ENCODE measurements at places on chromosomes 1 and 21.

DNA sequence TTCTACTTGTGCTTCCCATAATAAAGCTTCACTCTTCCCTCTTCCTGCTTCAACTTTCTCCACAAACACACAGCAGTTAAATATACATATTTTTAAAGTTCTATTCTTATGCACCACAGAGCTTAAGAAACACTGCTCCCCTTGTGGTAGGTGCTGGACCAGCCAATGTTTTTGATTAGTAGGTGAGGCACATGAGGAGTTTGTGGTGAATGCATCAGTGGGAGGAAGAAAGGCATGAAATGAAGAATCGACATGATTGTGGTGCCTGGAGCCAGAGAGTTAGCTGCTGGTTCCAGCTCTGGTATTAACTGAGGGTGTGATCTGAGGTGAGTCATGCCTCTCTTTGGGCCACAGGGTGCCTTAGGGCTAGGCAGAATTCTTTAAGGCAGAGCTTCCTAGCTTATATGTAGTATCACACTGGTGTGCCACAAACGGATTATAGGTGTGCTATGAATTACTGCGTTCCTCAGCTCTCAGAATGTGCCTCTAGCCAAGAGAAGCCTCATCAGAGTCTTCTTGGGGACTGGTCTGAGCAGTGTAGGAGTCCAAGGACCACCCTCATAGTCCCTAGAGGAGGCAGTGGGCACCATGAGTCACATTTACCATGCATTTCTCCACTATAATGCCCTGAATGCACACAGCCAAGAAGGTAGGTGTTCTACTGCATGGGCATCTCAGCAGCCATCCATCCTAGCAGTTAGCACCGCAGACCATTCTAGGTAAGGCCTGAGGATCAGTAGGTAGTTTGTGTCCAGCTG lies 97.4 kb upstream of the SGIP1 start:
- peak; percentile 10 for DNase-seq

- no peak for DNase-seq
These were observed 45.9 kb downstream of the ARHGEF10L start for GRCh38 chr1:17585266-17585987.

- DNase-seq = no peak
These were observed 94.4 kb downstream of the SLC45A1 start for GRCh38 chr1:8412183-8412831.

- no peak for DNase-seq
These were observed 397.9 kb downstream of the HHAT start for GRCh38 chr1:210726621-210727020.

DNA sequence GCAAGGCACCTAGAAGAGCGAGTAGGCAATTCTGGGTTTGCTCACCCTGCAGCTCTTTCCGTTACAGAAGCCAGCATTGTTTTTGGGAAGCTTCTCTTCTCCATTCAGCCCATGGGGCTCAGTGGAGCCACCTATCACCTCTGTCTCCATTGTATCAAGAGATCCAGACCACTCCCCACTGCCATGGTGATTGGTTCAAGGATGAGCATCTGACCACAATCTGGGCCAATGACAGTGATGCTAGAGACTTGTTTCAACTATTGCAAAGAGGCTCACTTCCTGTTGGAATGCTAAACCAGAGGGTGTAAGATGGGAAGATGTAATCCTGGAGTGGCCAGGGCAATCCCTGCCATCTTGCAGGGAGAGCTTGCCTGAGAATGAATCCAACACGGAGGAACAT lies 6.6 kb downstream of the SPATA21 start:
- no peak for DNase-seq

- DNase-seq = no peak
These were observed 12.6 kb downstream of the NCMAP start for GRCh38 chr1:24568475-24568874.

GRCh38 chr1:64087768-64088167 lies 115.7 kb upstream of the UBE2U start:
- no peak for DNase-seq

- DNase-seq = no peak
These were observed 3.6 kb downstream of the EFNA1 start for GRCh38 chr1:155131285-155131684.

DNA sequence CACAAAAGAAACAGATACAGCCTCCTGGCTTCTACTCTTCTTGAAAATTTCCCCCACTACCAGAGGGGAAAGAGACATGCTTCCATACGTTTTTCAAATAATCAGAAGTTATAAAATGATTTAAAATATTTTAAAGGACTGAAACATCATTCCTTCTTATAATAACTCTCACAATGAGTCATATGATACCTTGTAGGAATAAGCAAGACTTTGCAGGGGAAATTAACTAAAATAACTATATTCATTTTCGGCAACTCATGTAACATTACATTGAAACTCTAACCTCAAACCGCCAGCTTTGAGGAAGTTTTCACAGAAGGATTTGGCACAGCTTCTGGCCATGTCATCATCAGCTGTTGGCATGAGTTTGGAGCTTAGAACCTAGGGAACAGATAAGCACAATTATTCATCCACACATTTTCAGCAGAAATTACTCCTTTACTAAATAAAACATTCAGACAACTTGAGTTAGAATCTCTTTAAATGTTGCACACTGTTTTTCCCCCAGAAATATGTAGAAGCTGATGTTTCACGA lies 85.9 kb downstream of the USP24 start:
- DNase-seq = no peak

DNA sequence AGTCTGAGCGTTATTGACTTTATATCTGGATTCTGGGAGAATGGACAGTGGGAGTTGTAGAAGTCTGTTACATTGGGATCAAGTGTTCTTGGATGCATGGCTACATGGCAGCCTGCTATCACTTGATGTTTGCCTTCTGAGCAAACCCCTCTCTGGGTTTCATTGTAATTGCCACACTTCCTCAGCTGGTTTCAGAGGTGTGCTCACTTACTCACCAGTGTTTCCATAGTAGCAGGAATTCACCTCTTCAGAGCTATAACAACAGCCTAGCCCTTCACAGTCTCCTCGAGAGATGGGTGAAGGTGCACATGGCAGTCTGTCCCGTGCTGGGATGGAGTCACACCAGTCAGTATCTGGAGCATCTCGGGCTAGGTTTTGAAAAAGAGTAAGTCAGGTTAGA lies 2.6 kb downstream of the ZP4 start:
- no peak for DNase-seq

DNA sequence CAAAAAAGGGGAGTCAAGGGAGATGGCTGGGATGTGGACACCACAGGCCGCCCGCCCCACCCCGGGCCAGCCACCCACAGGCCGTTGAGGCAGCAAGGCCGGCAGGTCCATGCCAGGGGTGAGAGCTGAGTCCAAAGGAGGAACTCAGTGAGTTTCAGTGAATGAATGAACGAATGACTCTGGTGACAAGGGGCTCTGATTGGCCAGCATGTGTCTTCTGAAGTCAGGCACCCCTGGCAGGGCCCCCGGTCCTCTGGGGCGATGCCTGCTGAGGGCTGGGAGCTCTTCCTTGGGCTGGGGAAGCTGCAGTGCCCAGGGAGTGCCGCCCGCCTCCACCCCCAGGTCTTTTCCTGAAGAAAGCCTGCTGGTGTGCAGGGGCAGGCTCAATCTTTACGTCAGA lies 236.1 kb upstream of the VAMP3 start:
- no peak for DNase-seq

DNA sequence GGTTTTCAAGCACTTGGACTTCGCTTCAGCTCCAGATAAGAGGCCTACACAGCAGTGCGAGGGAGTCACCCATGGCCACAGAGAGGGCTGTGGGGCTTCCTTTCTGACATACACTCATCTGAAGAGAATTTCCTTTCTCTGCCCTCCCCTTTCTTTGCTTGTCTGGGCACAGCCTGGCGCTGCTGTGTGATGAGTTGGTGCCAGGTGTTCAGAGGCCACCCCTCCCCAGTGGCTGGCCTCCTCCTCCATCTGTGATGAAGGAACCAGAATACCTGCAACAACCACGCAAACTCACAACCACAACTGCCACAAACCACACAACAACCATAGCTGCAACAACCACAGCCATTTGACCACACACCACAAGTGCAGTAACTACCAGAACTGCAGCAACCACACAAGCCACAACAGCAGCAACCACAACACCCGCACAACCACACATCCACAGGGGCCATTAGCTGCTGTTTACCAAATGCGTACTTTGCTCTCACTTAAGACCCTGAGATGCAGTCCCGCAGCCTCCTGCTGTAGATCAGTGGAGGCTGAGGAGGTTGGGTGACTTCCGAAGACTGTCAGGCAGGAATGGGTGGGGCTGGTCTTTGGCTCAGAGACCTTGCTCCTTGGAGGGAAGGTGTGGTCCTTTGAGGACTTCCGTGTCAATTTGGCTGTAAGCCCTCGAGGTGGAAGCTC lies 71.1 kb downstream of the IER5 start:
- DNase-seq = peak; percentile 6

- DNase-seq = no peak
These were observed 22.9 kb downstream of the RRP1 start for GRCh38 chr21:43812139-43812821.

DNA sequence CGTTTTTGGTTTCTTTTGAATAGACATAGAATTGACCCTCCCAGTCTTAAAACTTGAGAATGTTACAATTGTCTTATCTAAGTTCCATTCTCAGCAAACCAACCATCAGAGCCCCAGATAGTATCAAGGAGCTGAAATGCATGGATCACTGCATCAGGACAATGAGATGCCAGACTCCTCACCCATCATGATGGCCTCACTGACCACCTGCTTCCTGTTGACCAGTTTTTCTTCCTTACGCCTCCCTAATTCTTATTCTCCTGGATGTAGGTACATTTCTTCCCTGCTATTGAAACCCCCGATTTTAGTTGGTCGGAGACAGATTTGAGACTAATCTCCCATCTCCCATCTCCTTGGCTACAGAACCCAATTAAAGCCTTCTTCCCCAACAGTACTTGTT lies 17.7 kb downstream of the MATN1 start:
- no peak for DNase-seq

DNA sequence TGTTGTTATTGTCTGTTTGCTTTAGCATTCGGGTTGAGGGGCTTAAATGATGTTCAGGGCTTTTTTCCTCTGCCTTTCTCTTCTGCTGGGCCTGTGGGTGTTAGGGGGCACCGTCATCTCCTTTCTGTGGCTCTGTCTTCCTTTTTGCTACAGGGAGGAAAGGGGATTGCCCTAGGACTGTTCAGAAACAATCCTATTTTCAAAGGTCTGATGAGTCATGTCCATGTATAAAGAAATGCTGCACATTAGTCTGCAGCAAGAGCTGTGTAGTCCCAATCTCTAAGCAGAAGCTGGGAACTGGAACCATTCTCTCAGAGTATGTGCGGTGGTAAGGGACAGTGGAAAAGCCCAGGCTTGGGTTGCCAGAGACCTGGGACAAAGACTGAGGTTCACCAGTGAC lies 462.3 kb downstream of the OMA1 start:
- no peak for DNase-seq

GRCh38 chr1:113898241-113898814 lies 6.3 kb downstream of the AP4B1 start:
- no peak for DNase-seq

- DNase-seq = no peak
These were observed 5.9 kb downstream of the NIPAL3 start for GRCh38 chr1:24421502-24421901.

DNA sequence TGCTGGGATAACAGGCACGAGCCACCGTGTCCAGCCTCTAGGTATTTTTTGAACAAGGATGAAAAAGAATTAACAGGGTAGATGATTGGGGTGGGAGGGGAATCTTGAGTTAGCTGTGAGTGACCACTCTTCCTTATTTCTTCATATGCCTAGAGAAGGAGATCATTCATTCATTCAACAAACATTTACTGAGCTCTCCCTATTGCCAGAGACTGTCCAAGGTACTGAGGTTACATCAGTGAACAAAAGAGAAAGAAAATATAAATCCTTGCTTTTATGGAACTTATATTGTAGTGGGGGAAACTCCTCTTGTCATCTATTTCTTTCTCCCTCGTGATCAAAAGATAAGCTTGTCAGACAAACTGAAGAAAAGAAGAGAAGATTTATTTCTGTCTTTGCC lies 62.9 kb downstream of the S1PR1 start:
- DNase-seq = no peak

GRCh38 chr21:26769613-26770188 lies 75.5 kb downstream of the ADAMTS1 start:
- no peak for DNase-seq

- no peak for DNase-seq
These were observed 710.6 kb downstream of the MRPL39 start for GRCh38 chr21:24896735-24897124.

- DNase-seq = no peak
These were observed 40.5 kb downstream of the UBE2G2 start for GRCh38 chr21:44761011-44761729.

DNA sequence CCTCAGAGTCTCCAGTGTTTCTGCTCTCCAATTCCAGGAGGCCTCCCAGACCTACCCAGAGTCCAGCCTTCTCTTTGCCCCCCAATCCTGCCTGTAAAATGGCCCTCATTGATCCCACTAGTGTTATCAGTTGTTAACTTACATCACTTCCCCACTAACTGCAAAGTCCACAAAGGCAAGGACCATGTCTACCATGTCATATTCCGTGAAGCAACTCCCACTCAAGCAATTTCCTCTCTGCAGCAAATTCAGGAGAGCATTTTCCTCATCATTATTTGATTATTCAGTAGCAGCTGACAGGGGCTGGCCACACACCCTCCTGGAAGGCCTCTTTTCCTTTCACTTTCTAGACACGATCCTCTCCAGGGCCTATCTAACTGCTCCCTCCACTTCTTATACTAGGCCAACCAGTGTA lies 153.5 kb downstream of the RERE start:
- DNase-seq = no peak

GRCh38 chr1:65309304-65310077 lies at the start of gene DNAJC6:
Gene DNAJC6, plus strand, starts transcription at chr1:65309543. Its CDS starts 203 bp downstream, at chr1:65309746.
- peak; percentile 38 for DNase-seq

- DNase-seq = no peak
These were observed 36.6 kb downstream of the SRRM1 start for GRCh38 chr1:24679725-24680124.

- no peak for DNase-seq
These were observed 1.9 kb downstream of the ANKRD34A start for GRCh38 chr1:145962157-145963102.

GRCh38 chr1:1374589-1374928 lies 448 bp downstream of the AURKAIP1 start:
- DNase-seq = no peak

DNA sequence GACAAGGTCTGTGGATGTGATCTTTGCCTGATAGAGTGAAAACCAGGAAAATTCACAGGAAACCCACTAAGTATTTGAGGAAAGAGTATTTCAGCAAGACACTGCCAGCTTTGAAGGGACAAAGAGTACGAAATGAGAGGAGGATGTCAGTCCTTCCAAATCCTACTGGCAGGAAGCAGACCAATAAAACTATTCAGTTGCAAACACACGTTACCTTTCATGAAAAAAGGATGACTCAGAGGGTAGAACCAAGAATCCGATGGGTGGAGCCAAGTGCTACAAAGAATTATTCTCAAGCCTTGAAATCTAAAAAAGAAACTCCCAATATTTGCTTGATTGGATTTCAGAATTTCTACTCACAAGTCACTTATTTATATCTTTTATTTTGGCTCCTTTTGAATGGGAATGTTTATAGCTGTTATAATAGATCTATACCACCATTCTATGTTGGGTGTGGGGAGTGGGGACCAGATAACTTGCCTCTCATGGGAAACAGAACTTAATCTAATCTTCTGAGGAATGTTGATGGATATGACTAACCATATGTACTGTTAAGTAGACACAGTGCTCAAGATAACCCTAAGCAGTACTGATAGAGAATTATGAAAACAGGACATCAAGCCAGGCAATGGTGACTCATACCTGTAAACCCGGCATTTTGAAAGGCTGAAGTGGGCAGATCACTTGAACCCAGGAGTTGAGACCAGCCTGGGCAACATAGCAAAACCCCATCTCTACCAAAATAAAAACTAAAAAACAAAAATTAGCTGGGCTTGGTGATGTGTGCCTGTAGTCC lies 19.3 kb upstream of the HEATR1 start:
- DNase-seq = no peak
